ENCODE measurements at places on chromosomes 5 and 9. TPM values are rescaled to one million over a fixed set of nuclear protein-coding genes. Genes with fewer than 3 reads are reported as not detected.
A peak's percentile ranks its signal among the peaks of the same experiment; 100 is the strongest.

Gene MTAP
- polyA plus RNA-seq, result 9.8 TPM

Gene GABBR2
- polyA plus RNA-seq, result not detected

Gene CDH10
- polyA plus RNA-seq, result 0.24 TPM

GRCh38 chr5:5297432-5298067 lies 124.9 kb upstream of the ICE1 start:
- no peak for DNase-seq

- DNase-seq, result no peak
Observed at GRCh38 chr5:76854644-76855043, 4.8 kb downstream of the S100Z start.

DNA sequence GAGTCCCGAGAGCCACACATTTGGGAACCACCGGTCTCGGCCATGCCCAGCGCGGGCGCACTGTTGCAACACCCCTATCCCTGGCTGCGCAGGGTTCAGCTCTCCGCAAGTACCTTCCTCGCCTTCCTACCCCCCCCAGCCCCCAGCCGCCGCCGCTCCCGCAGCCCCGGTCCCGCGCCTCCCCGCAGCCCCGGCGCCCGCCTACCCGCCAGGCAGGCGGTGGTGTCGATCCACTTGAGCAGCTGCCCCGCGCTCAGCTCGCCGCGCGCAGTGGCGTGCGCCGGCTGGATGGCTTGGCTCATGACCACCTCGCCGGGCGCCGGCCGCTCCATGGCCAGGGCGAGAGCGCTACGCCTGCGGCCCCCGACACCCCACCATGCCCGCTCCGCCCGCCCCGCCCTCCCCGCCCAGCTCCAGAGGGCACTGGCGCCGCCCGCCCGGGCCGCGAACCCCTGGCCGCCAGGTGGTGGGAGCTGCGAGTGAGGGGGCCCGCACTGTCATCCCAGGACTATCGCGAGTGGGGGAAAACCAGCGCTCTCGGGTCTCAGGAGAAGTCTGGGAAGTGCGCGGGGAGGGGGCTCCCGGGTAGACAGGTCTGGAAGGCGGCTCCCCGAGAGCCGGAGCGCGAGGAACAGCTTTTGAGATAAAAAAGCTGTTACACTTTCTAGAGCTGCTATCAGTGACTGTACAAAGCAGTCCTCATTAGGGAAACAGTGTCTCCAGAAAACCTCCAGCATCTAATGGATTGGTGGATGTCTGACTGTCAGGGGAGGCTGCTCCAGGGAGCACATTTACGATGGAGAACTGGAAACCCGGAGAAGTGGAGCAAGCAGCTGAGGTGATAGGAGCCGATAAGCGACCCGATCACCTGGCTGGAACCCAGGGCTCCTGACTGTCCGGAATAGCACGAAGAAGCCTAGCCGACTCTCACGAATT lies at the start of gene ACOT12:
ACOT12 (minus strand) TSS at position 352 of the 936 bp plus-strand sequence; CDS start at position 332, 20 bp downstream.
- peak; percentile 73 for DNase-seq

- no peak for DNase-seq
Observed at GRCh38 chr5:169390265-169390664, 89.3 kb upstream of the SLIT3 start.

DNA sequence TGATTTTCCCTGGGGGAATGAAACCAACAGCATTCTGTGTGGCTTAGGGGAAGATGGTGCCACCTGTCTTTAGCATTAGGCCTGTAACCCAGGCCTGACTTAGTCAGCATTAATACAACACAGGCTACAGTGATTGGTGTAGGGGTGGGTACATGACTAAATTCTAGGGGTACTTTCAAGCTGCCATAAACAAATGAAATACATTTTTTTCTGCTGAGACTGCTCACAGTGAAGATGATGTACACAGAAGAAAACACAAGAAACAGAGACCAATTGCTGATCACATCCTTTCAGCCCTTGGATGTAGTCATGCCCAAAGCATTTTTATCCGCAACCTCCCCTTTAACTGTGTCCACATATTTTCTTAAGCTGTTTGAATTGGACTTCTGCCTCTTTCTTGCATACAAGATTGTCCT lies 527.2 kb downstream of the KCTD16 start:
- DNase-seq, result no peak

All from SK-N-SH (cell line).